NK-92 treated with Interleukin-12 subunit alpha and Interleukin-12 subunit beta, amount 100 ng/mL, for 24 hours (cell line): ENCODE measurements at places on chromosomes 1 and 21.

- no peak for DNase-seq
These were observed 47.8 kb upstream of the ECE1 start for GRCh38 chr1:21337928-21338572.

- DNase-seq, result no peak
These were observed 43.5 kb downstream of the PAFAH2 start for GRCh38 chr1:25954282-25954938.

DNA sequence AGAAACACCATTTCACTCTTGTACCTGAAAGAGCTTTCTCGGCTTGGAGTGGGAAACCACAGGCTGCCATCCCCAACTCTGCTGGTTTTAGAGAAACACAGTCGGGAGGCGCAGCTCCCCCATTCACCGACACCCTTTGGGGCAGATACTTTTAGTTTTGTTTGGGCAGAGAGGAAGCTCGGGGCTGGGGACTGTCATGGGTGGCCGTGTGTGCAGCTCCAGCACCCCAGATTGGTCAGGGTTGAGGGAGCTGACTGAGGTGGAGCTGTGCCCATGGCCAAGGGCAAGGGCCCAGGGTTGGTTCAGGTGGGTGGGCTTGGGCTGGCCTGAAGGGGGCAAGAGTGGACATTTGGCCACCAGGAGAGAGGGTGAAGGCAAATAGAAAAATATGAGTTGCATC is 163.1 kb downstream of the DYRK1A start:
- DNase-seq, result no peak

GRCh38 chr1:168223681-168224540 is 1.9 kb upstream of the SFT2D2 start:
- DNase-seq, result no peak

DNA sequence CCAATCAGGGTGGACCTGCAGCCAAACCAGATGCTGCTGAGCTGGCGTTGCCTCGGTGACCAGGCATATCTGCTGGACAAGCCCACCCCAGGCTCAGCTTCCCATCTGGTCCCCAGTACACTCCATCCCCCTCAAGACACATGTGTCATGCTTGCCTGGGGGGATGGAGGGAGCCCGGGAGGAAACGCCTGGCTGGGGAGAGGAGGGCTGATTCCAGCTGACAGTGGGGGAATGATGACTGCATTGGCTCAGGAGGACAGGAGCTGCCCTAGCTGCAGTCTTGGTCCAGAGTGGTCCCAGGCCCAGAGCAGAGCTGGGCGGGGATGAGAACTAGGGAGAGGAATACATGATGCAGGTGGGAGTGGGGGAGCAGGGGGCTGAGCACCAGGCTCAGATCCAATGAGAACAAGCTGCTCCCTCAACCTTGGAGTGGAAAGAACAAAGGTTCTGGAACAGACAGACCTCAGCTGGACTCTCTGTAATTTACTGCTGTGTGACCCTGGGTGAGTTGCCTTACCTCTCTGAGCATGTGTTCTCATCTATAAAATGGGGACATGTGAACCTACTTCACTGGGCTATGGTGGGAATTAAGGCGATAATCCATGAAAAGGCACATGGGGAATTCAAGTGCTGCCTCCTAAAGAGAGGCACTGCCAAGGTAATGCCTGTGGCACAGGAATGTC is 23.1 kb upstream of the ECE1 start:
- DNase-seq, result no peak

GRCh38 chr1:203239081-203239480 is 9.6 kb upstream of the CHIT1 start:
- DNase-seq, result no peak

GRCh38 chr1:89794406-89794805 is 26.4 kb upstream of the LRRC8D start:
- no peak for DNase-seq

GRCh38 chr1:93567255-93567918 is 114.2 kb downstream of the BCAR3 start:
- DNase-seq, result no peak

- DNase-seq, result no peak
These were observed 158.3 kb downstream of the FGGY start for GRCh38 chr1:59455206-59455605.

- no peak for DNase-seq
These were observed 56.3 kb upstream of the GPR153 start for GRCh38 chr1:6317098-6317760.

- DNase-seq, result no peak
These were observed 47.2 kb downstream of the CAPN9 start for GRCh38 chr1:230794431-230794830.

- DNase-seq, result no peak
These were observed 103.7 kb downstream of the HS2ST1 start for GRCh38 chr1:87017998-87018672.

- no peak for DNase-seq
These were observed 154.6 kb downstream of the ADSS2 start for GRCh38 chr1:244297087-244297486.

GRCh38 chr1:35745124-35745730 is 24.6 kb downstream of the CLSPN start:
- no peak for DNase-seq

GRCh38 chr1:223482132-223482531 is 88.9 kb downstream of the CCDC185 start:
- DNase-seq, result no peak

GRCh38 chr1:161781995-161782394 is 15.9 kb downstream of the ATF6 start:
- no peak for DNase-seq

DNA sequence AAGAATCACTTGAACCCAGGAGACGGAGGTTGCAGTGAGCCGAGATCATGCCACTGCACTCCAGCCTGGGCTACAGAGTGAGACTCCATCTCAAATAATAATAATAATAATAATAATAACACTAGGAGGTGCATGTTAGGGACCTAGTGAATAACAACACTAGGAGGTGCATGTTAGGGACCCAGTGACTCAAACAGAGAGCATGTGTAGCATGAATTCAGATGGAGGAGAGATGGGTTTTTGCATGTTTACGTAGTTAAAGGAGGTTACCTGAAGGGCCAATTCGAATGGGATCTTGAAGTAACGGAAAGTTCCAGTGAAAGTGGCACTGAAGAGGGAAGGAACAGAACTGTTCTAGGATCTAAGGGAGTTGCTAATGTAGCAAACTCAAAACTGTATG is 7.1 kb upstream of the KCNK1 start:
- DNase-seq, result no peak
